ENCODE measurements at places on chromosomes 3 and 15.

DNA sequence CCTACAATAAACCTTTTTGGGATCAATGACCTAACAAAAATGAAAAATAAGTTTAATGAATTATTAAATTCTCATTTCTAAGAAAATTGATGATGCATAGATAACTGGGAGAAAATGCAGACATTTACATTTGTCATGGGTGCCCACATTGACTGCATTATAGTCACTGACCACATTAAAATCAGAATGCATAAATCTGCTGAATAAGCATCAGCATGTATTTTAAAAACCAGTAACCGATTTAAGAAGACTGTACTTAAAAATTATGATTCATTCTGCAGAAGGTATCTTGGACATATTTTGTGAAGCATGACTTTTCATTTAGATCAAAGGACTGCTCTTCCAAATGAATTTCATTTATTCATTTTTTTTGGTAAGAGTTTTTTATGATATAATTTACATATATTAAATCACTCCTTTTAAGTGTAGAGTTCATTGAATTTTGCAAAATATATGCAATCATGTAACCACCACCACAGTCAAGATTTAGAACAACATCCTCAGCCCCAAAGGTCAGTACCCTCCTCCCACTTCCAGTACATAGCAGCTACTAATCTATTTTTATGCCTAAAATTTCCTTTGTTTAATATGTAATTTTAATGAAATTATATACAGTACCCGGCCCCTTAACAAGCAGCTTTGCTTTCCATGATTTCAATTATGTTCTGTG lies 11.8 kb downstream of the KCNH8 start:
- DNase-seq: no peak

DNA sequence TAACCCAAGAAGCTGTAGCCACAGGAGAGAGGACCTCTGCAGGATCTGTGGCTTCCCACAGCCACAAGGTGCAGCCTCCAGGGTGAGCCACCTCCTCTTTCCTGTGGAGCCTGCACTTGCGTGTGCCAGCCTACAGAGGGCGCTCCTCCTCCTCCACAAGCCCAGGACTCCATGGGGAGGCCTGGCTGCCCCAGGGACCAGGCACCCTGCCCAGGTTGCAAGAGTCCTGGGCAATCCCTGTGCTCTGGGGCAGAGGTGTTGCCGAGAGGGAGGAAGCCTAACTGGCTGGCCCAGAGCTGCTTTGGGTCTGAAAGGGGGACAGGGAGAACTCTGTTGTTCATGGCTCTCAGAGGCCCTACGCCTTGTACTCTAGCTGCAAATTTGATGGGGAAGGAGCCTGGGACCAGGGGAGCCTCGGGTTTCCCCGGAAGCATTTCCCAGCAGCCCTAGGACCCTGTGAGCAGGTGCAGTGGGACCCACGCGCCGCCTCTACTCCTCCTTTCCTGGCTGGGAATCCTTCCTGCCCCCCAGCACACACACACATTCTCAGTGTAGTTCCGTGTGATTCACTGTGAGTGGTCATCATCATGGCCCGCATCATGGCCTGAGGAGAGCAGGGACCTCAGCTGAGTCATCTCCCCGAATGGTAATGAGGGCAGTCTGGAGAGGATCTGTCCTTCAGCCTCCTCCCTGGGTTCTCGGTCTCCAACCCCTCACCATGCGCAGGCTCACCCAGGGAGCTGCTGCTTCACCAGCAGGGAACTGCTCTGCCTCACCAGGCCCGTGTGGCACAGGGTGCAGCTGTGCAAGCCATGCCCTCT lies 24.3 kb downstream of the TBC1D21 start:
- no peak for DNase-seq

- no peak for DNase-seq
These were observed 71.4 kb downstream of the FBXL22 start for GRCh38 chr15:63668601-63669000.

GRCh38 chr3:187196573-187197334 lies 532 bp upstream of the RTP1 start:
- no peak for DNase-seq

- no peak for DNase-seq
These were observed 62.7 kb upstream of the MFGE8 start for GRCh38 chr15:88975891-88976290.

GRCh38 chr3:10513306-10513705 lies 7.9 kb upstream of the ATP2B2 start:
- no peak for DNase-seq

DNA sequence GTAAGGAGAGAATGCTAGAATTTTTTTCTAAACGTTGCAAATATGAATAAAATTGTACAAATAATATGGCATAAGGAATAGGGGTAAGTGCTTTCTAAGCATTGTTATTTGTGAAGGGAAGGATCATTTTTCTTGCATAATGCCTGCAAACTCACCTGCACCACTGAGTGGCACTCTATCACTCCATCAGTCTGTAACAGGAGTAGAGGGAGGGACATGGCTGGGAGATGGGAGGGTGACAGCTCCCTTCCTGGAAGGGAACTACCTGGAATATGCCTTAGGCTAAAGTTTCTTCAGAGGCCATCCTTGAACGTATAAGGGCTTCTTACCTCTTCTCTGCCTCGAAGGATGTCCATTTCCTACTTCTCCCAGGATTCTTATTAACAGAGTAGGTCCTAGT lies 3.0 kb downstream of the NAALADL2 start:
- no peak for DNase-seq

DNA sequence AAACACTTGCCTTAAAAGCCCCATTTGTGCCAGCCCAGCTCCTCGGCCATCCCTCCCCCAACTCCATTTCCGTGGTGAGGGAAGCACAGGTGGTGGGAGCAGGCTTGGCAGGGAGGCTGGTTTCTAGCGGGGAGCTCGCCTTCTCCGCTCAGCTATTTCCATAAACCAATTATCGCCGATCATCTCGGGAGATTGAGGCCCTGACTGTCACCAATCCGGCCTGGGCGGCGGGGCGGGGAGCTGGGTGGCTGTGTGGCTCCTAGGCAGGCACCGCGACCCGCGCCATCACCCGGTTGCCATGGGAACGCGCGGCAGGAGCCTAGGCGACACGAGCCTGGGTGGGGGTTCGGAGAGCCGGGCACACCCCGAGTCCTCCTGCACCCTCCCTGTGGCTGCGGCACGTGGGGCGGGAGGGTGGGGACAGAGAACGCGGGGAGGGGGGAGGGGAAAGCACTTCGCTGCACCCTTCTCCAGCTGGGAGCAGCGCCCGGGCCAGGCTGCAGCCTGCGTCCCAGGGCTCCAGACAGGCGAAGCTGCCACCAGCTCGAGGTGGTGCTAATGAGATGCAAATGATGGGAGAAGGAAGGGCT lies 9.3 kb downstream of the CCDC33 start:
- DNase-seq: no peak

- no peak for DNase-seq
These were observed 247.7 kb downstream of the IL20RB start for GRCh38 chr3:137205394-137206045.

DNA sequence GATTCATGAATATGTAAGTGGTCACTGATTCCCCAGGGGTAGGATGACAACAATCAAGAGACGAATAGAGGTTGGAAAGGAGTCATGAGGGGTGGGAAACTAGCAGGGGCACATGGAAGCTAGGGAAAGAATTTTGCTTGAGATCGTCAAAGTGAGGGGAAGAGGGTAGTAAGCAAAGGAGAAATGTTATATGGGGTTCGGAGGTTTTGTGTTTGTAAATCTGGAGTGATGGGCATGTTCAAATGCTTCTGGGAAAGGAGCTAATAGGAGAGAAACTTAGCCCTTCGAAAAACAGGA lies 7.9 kb downstream of the RPL14 start:
- no peak for DNase-seq

GRCh38 chr15:68596691-68597090 lies 17.9 kb downstream of the CORO2B start:
- no peak for DNase-seq

- no peak for DNase-seq
These were observed 347 bp upstream of the C3orf62 start for GRCh38 chr3:49277383-49277775.

DNA sequence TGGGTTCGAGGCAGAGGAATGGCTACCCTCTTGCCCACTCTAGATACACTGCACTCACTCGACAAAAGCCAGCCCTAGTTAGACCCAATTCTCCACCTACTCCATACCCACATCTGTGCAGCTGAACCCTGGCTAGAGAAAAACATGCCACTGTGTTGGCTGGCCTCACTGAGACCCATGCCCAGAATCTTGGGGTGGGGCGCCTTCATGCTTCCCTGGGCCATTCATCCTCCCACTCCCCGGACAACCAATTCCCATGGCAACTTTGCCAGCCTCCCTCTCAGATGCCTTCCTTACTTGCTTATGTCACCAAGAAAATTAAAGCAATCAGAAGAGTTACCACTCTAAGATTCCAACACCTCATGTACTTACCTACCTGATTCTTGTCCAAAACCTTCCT lies 9.2 kb upstream of the LIMD1 start:
- no peak for DNase-seq

DNA sequence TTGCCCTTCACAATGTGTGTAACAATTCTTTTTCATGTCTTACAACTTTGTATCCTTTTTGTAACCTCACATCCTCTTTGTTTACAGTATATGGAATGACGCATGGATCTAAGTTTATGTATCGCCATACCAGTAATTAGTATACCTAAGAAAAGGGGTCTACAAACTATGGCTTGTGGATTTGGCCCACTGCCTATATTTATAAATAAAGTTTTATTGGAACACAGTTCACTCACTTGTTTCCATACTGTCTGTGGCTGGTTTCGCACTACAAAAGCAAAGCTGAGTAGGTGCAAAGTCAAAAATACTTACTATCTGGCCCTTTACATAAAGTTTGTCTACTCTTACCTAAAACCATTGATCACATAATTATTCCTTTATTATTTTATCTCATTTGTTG lies 226.5 kb downstream of the TBL1XR1 start:
- no peak for DNase-seq

DNA sequence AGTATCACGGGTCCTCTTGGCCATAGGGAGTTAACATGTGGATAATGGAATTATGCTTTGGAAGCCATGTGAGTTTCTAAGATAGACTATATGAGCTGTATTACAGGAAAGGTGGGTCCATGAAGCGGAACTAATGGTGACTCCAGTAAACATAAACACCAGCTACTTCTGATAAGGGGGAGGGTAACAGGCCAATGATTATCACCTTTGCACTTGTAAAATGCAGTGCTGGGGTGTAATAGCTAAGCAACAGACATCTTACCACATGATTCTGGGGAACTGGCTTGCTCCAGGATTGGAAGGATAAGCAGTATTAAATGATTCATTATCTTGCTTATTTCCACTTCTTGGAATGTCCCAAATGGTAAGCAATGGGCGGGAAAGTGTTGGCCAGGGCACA lies 61.4 kb upstream of the CD47 start:
- DNase-seq: no peak

GRCh38 chr3:64329037-64329436 lies 103.8 kb upstream of the PRICKLE2 start:
- no peak for DNase-seq

- DNase-seq: no peak
These were observed 241.0 kb upstream of the NR2F2 start for GRCh38 chr15:96089405-96090058.

GRCh38 chr3:43093974-43094373 lies 11.9 kb downstream of the POMGNT2 start:
- DNase-seq: no peak

- DNase-seq: no peak
These were observed 167.6 kb downstream of the TLE3 start for GRCh38 chr15:69929905-69930630.

DNA sequence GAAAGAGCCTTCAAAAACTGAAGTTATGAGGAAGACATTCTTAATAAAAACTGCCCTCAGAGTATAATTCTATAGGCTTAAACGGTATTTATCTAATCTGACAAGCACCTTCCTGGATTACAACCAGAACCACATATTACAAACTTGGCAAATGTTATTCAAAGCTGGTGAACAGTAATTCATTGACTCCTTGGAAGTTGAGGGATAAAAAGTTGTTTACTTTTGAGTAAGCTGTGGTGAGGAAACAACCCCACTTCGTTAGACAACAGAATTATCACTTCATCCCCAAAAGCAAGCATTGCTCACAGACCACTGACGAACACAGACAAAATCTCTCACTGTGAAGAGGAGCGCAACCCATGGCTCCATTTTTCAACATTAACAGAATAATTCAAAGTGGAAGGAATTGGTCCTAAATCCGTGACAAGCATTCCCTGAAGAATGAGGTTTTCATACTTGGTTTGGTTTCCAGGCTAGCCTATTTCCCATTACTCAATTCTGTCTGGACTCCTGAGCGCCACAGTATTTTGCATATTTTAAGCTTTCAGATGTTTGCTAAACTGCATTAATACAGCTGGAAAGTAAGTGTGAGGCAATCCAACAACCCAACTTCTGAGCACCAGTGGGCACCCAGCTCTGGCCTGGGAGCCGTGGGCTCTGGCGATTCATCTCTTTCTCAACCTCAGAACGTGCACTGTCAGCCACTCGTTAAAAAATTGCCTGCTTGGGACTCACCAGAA lies 32.7 kb downstream of the LRIG1 start:
- DNase-seq: no peak

GRCh38 chr3:5136211-5136918 lies 14.3 kb downstream of the ARL8B start:
- DNase-seq: no peak

DNA sequence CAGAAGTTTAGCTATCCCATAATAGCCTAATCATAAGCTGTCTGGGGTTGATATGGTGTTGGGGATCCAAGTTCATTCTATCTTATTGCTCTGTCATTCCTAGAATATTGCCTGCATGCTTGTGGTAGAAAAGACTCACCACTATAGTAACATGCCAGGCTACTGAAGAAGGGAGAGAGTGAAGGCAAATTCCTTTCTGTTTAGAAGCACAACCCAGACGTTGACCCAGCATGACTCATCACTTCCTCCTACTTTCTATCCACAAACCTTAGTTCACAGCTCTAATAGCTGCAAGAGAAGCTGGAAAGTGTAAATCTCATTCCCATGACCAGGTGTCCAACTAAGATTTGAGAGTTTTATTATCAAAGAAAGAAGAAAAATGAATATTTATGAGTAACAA lies 57.8 kb upstream of the NMD3 start:
- no peak for DNase-seq

GRCh38 chr3:42014458-42014920 lies 52.6 kb upstream of the ULK4 start:
- DNase-seq: no peak
